SIG-M5 (cell line): ENCODE measurements at places on chromosomes 4 and X.

GRCh38 chrX:87063642-87064041 lies 454.0 kb upstream of the KLHL4 start:
- no peak for DNase-seq

- no peak for DNase-seq
Measured at GRCh38 chrX:150454508-150455214, 91.5 kb downstream of the MAMLD1 start.

GRCh38 chr4:23234716-23235115 lies 542.0 kb downstream of the GBA3 start:
- no peak for DNase-seq

- no peak for DNase-seq
Measured at GRCh38 chr4:125043486-125043885, 271.3 kb upstream of the FAT4 start.

DNA sequence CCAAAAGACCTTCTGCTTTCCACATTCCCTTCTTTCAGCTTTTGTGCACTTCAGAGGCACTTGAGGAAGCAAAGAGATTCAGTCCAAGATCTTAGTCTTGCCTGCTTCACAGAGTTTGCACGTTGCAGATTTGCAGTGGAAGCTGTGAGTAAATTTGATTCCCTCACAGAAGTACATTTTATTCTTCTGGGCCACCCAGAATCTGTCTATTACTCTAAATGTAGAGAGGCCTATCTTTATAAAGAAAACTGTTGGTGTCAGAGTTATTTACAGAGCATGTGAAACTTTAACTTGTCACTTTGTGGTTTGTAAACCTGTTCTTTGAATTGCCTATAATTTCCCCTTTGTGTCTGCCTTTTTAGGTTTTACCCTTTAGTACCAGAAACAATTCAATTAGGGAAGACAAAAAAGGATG lies 15.5 kb downstream of the SPRY1 start:
- no peak for DNase-seq

DNA sequence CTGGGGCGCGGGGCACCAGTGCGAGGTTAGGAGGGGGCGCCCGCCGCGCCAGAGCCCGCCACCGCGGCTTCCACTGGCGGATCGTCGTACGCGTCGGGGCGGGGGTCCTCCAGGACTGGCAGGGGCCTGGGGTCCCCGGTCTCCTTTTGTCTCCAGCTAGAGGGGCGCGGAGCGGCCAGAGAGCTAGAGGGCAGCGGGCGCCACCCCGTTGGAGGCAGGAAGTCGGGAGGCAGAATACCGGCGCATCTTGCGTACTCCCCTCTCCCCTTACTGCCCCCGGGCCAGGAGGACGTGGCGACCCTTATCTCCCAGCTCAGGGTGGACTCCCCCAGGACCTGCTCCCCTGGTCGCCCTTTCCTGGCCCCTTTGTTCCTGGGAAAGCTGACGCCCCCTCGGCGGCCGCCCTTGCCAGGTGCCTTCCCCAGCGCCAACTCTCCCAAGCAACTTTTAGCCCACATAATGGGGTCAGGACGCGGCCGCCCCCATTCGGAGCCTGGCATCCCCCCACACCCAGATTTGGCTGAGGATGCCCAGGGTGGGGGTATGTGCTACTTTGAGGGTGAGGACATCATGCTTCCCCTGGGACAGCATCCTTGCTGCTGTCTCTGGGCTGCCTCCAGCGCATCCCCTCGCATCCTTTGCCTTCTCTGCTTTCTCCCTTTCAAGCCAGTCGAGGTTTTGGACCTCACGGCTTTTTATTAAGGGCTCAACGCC lies 933 bp downstream of the CNKSR2 start:
- no peak for DNase-seq

GRCh38 chr4:13765539-13765938 lies 138.0 kb upstream of the BOD1L1 start:
- no peak for DNase-seq

DNA sequence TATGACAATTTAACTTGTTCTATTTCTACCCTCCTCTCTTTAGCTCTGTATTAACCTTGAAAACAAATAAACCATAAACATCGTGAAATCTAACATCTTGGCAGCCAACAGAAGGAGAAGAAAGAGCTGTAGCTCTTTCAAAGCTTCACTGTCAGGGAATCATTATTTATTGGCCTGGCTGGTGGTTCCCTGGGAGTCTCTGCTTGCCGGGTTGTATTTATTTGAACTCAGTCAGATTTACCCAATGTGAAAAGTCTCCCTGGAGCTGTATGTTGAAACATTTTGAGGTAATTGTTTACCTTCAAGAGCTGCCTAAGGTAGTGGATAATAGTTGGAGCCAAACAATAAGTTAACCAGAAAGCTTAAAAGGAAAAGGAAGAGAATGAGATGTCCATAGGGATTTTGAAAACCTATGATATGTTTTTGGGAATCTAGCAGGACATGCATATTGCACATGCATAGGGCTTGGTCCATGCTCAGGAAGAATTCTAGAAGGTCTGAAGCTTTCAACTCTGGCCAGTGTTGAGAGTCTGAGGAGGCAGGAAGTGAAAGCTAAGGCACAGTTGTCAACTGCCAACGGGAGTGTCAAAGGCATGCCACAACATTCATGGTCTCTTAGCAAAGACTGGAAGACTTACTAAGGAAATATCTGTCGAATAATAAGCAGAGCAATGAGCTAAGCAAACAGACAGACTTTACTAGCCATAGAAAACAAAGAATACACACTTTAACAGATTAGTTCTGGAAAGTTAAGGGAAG lies 621.6 kb downstream of the PCDH7 start:
- DNase-seq = no peak

GRCh38 chrX:81355436-81355835 lies 153.5 kb downstream of the SH3BGRL start:
- DNase-seq = no peak

- no peak for DNase-seq
Measured at GRCh38 chrX:17553469-17553868, 178.5 kb downstream of the NHS start.

- no peak for DNase-seq
Measured at GRCh38 chr4:87109121-87109520, 111.3 kb downstream of the KLHL8 start.

GRCh38 chr4:93346840-93347239 lies 481.7 kb upstream of the ATOH1 start:
- no peak for DNase-seq

GRCh38 chrX:11375614-11376119 lies 82.5 kb downstream of the AMELX start:
- DNase-seq = no peak

- DNase-seq = no peak
Measured at GRCh38 chr4:43341741-43342140, 449.2 kb downstream of the GRXCR1 start.

DNA sequence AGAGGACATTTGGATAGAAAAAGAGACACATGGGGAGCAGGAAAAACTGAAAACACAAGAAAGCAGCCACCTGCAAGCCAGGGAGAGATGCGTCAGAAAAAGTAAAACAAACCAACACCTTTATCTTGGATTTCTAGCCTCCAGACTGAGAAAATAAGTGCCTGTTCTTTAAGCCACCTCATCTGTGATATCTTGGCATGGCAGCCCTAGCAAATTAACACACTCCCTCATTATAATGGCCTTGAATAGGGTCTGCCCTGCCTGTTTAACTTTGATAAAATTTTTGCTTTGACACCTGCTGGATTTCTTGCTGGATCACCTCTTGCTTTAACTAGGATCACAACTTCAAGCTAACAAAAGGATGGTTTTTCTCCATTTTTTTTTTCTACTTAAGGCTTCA lies 1892.0 kb upstream of the IGFBP7 start:
- DNase-seq = no peak

GRCh38 chrX:39985071-39985470 lies 112.7 kb downstream of the BCOR start:
- no peak for DNase-seq

DNA sequence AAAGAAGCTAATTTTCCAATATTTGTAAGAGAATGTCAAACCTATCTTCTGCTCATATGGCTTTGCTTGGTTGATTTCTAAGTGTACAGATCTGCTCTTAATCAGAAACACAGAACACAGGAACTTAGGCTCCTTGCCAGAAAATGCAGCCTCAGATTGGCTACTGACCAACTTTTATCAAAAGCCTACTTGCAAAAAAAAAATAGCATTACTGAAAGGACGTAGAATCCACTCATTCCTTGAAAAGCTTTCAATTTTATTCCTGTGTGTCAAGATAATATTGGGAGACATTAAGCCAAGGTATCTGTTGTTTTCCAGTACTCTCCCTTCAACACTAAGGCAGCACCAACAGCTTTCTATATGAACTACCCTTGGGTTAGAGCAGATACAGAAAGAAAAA lies 127.6 kb upstream of the INTU start:
- DNase-seq = no peak

GRCh38 chr4:2364654-2365053 lies 53.8 kb downstream of the ZFYVE28 start:
- DNase-seq = no peak

DNA sequence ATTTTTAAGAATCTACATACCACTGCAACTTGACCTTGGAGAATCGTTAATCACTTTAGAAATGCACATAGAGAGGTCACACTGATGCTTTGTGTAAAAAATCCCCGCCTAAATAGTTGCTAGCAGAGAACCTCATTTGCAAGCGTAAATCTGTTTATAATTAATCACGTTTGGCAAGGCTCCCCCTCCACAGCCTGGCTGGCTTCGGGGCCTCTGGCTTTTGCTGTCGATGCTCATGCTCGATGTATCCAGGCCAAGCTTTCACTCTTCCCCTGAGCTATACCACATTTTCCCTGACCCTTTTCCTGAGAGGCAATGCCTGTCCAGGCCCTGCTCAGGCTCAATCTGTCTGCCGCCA lies 23.4 kb downstream of the CYTL1 start:
- DNase-seq = no peak

- no peak for DNase-seq
Measured at GRCh38 chr4:147325571-147325981, 155.3 kb upstream of the EDNRA start.

GRCh38 chr4:63017300-63017699 lies 1392.0 kb downstream of the TECRL start:
- no peak for DNase-seq

DNA sequence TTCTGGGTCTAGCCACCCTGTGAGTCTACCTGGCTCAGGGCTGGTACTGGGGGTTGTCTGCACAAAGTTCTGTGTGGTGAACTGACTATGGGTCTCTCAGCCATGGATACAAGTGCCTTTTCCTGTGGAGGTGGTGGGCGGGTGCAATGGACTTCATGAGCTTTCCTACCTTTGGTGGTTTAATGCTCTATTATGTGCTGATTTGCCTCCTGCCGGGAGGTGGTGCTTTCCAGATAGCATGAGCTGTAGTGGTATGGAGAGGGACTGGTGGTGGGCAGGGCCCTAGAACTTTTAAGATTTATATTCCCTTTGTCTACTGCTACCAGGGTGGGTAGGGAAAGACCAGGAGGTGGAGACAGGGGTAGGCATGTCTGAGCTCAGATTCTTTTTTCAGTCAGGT lies 48.0 kb downstream of the PBDC1 start:
- DNase-seq = no peak

DNA sequence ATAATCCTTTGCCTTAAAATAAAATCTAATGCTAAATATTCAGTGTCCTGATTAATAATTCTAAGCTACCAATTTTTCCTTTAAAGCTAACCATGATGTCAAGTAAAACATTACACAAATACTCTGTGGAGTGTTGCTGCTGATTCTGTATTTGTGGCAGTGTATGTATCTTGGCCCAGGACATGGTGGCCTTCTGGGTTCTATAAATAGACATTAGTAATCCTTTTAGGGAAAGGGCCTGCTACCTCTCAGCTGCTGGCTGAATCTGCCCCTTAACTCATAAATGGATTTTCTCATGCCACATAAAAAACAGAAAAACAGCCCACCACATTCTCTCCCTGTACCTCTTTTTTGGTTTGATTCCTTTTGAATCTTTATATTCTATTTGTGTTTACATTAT lies 1.2 kb upstream of the XK start:
- DNase-seq = no peak

DNA sequence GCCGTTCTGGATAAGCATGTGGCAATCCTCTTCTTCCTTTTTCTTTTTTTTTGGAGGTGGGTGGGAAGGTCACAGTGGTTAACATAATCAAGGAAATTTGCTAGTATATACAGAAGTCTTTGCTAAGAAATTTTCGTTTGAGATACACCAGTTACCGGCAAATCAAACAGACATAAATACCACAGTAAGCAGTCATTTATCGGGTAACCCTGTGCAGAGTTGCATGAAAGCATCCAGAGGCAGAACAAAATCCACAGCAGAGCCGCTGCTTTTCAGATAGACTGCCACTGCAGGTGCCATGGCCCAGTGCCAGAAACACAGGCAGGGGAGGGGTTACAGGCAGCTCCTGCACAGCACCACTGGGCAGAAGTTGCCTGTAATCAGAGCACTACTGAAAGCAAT lies 179.1 kb upstream of the MAB21L2 start:
- DNase-seq = no peak

GRCh38 chr4:60366661-60367060 lies 833.5 kb upstream of the ADGRL3 start:
- no peak for DNase-seq

DNA sequence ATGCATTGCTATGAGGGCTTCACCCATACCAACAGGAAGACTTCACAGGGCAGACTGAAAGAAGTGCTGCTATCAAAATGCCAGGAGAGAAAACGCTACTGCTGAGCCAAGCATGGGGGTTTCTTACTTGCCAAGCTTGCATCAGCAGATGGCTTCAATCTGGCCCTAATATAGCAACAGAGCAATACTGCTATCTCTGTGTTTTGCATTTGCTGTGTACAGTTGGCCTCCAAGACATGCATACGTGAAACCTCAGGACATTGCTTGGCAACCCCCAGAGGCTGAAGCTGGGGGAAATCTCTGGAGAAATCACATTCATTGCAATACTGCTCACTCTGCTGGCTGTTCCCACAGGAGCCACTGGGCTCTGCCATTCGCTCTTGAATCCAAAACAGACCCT lies 127.2 kb upstream of the GPC4 start:
- DNase-seq = no peak

GRCh38 chrX:41922431-41923151 lies 763 bp downstream of the CASK start:
- no peak for DNase-seq

GRCh38 chrX:13397878-13398818 lies 78.3 kb upstream of the ATXN3L start:
- DNase-seq = no peak

GRCh38 chr4:183823434-183823833 lies 81.7 kb upstream of the STOX2 start:
- no peak for DNase-seq

GRCh38 chr4:126727461-126727860 lies 905.3 kb upstream of the INTU start:
- DNase-seq = no peak

DNA sequence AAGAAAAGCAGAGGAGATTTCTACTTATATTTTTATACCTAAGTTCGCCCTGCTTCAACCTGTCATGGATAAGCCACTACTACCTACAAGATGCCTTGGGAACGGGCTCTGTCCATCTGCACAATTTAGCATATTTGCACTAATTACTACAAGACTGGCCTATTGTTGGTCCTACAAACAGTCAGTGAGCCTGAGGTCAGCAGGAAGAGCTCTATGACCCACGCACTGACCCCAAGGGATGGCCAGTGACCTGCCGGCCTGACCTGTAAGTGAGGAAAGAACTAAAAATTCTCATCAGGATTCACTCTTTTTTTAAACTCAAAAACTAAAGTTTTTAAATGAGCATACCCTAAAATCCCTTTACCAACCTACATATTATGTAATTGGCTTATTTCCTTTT lies 142.0 kb downstream of the COL25A1 start:
- no peak for DNase-seq
